ENCODE measurements at places on chromosomes 7 and 10.

- H3K4me1 ChIP-seq = no peaks in the 10 kb centered on the region
- DNase-seq = no peak
- no peaks in the 10 kb centered on the region for H3K36me3 ChIP-seq
- H3K4me3 ChIP-seq = no peak overlapping the region
Measured at GRCh38 chr7:155882596-155882995, 70.3 kb upstream of the SHH start.

- no peaks in the 10 kb centered on the region for H3K36me3 ChIP-seq
- no peak overlapping the region for H3K27ac ChIP-seq
- H3K4me1 ChIP-seq = no peaks in the 10 kb centered on the region
- no peak for DNase-seq
- H3K27me3 ChIP-seq = no peaks in the 10 kb centered on the region
Measured at GRCh38 chr7:115940460-115941060, 90.0 kb downstream of the TFEC start.

DNA sequence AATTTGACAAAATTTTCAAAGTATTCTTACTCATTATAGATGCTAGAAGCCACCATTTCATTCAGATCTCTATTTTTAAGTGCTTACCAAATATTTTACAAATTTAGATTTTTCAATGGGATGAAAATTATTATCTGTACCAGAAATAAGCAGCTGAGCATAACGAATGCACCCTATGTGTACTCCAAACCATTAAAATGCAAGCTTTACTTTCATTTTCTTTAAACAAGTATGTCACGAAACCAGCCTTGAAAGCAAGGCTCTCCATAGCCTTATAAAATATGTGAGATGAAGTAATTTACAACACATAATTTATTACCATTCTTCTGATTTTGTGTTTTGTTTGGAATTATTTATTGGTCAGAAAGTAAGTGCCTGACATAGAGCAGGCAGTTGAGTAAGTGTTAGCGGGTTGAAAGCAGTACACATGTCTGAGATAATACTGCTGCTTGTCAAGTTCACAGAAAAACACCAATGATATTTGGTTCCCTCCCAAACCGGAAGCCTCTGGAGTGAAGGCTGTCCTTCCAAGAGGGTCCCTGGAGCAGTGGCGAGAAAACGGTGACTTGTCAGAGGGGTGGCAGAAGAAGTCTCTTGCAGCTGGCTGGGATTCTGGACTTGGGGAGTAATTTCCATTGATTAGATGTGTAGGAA is 322.7 kb upstream of the PFKP start:
- H3K27ac ChIP-seq = no peak overlapping the region
- no peaks in the 10 kb centered on the region for H3K27me3 ChIP-seq
- H3K4me3 ChIP-seq = no peak overlapping the region
- DNase-seq = no peak

GRCh38 chr7:22400936-22401553 is 44.1 kb upstream of the RAPGEF5 start:
- no peaks in the 10 kb centered on the region for H3K4me1 ChIP-seq
- H3K36me3 ChIP-seq = no peaks in the 10 kb centered on the region
- no peak for DNase-seq
- H3K4me3 ChIP-seq = no peak overlapping the region
- no peaks in the 10 kb centered on the region for H3K27me3 ChIP-seq
- no peak overlapping the region for H3K27ac ChIP-seq

DNA sequence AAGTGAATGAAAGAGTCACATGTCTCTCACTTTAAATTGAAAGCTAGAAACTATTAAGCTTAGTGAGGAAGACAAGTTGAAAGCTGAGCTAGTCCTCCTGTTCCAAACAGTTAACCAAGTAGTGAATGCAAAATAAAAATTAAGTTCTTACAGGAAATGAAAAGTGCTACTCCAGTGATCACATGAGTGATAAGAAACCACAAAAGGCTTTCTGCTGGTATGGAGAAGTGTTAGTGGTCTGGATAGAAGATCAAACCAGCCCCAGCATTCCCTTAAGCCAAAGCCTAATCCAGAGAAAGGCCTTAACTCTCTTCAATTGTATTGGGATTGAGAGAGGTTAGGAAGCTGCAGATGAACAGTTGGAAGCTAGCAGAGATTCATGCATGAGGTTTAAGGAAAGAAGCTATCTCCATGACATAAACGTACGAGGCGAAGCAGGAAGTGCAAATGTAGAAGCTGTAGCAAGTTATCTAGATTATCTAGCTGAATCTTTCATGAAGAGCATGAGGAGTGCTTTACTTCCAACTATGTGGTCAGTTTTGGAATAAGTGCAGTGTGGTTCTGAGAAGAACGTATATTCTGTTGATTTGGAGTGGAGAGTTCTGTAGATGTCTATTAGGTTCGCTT is 261.6 kb downstream of the MDFIC start:
- no peak overlapping the region for H3K27ac ChIP-seq
- H3K36me3 ChIP-seq = no peaks in the 10 kb centered on the region
- H3K4me3 ChIP-seq = no peak overlapping the region
- DNase-seq = no peak
- no peaks in the 10 kb centered on the region for H3K4me1 ChIP-seq
- no peaks in the 10 kb centered on the region for H3K27me3 ChIP-seq

DNA sequence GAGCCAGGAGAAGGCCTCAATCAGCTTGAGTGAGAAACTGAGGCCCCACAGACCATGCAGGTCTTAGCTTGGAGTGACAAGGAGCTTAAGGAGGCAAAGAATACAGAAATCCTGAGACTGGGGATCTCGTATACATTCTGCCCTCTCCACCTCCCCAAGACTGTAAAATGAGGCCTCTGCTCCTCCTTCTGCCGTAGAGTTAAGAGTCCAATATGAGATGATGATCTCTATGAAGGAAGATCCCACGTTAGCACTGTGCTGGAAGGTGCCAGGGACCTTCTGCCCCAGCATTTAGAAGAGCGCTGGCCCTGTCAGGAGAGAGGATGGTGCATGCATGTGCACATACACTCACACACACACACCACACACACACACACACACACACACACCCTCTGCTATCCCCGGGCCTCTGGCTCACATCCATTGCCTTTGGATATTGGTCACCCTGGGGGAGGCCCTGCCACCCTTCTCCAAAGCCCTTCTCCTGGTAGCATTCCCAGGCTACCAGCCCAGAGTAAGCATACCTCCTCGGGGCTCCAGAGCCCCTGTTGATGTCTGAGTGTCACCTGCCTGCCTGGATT is 15.0 kb downstream of the ZCCHC24 start:
- H3K27me3 ChIP-seq = no peaks in the 10 kb centered on the region
- peak overlapping the region; percentile 93 for H3K27ac ChIP-seq
- peaks cover 54% of the 10 kb centered on the region for H3K4me1 ChIP-seq
- no peak overlapping the region for H3K4me3 ChIP-seq
- no peaks in the 10 kb centered on the region for H3K36me3 ChIP-seq
- DNase-seq = no peak

DNA sequence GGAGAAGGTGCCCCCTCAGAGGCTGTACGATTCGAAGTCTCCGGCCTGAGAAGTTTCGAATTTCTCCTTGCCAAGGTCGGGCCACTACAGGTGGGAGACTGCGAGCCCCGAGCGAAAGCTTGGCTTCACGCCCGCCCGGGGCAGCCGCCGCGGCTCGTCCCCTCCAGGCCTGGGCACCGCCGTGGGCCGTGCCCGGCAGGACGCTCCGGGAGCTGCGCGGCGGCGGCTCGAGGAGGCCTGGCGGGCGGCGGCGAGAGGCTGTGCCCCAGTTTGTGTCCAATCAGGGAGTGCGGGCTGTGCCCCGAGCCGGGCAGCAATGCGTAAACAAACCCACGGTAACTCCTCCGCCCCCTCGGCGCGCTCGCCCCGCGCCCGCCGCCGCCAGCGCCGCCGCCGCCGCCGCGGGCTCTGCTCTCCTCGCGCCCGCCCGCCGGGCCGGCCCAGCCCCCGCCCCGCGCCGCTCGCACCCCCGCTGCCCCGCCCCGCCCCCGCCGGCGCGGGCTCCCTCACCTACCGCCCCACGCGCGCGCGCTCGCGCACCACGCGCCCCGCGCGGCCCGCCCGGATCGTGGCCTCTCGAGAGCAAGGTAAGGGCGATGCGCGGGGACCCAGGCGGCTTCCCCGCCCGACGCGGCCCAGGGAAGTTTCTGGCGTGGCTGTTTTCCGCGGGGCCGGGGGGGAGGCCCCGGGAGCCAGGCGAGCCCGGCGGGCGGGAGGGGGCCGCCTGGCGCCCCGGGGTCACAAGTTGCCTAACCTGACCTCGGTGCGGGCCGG is 57.8 kb upstream of the PCGF5 start:
- peaks cover 6% of the 10 kb centered on the region for H3K4me1 ChIP-seq
- peak overlapping the region; percentile 99 for H3K27ac ChIP-seq
- peak; percentile 79 for DNase-seq
- H3K36me3 ChIP-seq = no peaks in the 10 kb centered on the region
- H3K4me3 ChIP-seq = peak overlapping the region; percentile 99

Measured in hepatocyte (in vitro differentiated cells).